ENCODE measurements at places on chromosomes 2 and 18.

DNA sequence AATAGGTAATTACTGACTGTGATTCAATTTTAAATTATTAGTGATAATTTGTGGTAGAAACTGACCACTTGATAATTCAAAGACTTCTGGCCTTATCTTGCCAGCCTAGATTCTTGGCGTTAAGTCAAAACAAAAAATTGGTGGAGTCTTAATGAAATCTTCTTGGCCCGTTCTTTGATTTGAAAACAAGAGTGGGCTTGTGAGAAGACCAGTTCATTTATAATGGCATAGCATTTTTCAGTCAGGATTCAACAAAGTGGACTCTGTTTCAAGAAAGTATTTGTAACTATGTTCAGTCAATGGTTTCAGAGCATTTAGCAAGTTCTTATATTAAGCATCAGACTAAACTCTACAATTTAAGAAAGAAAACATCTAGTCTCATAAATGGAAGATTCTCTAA is 26.0 kb downstream of the ITGA4 start:
- no peaks in the 10 kb centered on the region for H3K27me3 ChIP-seq
- no peak for DNase-seq
- no peak overlapping the region for H3K4me3 ChIP-seq
- no peak overlapping the region for H3K27ac ChIP-seq
- H3K4me1 ChIP-seq, result peaks cover 8% of the 10 kb centered on the region
- H3K36me3 ChIP-seq, result peaks cover 51% of the 10 kb centered on the region

- no peaks in the 10 kb centered on the region for H3K36me3 ChIP-seq
- H3K4me1 ChIP-seq, result peaks cover 10% of the 10 kb centered on the region
- no peak overlapping the region for H3K27ac ChIP-seq
- no peak for DNase-seq
- peaks cover 7% of the 10 kb centered on the region for H3K27me3 ChIP-seq
These were observed 25.8 kb upstream of the MAP3K20 start for GRCh38 chr2:173049831-173050230.

DNA sequence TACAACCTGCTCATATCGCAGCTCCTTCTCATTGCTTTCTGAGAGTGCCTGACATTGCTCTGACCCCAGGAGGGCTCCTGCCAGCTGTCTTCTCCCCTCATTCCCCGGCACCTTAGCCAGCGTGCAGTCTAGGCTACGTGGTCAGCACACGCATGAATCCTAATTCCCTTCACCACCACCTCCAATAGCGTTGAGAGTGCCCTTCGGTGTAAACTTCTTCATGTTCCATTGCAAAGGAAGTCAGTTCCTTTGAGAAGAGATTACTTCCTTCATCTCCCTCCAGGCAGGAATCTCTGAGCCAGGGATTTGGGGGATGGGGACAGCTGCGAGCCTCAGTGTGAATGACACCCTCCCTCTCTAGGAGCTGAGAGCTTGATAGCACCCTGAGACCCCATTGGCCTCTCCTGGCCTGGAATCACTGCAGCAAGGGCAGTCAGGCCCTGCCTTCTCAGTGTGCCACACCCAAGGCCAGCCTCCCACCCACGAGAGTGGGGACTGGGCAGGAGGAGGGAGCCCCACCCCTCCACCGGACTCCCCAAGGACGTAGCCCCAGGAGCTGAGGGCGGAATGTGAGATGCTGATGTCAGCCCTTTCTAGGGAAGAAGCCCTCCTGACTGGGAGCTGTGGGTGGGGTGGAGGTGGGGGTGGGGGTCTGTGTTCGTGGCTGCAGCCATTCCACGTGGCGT is 53.4 kb downstream of the SLC66A2 start:
- no peak for DNase-seq
- H3K27me3 ChIP-seq, result no peaks in the 10 kb centered on the region
- H3K4me3 ChIP-seq, result no peak overlapping the region
- H3K27ac ChIP-seq, result no peak overlapping the region
- no peaks in the 10 kb centered on the region for H3K4me1 ChIP-seq

GRCh38 chr2:240933048-240933965 is 27.2 kb downstream of the CROCC2 start:
- no peaks in the 10 kb centered on the region for H3K4me1 ChIP-seq
- H3K27ac ChIP-seq, result no peak overlapping the region
- no peak overlapping the region for H3K4me3 ChIP-seq
- H3K36me3 ChIP-seq, result no peaks in the 10 kb centered on the region

DNA sequence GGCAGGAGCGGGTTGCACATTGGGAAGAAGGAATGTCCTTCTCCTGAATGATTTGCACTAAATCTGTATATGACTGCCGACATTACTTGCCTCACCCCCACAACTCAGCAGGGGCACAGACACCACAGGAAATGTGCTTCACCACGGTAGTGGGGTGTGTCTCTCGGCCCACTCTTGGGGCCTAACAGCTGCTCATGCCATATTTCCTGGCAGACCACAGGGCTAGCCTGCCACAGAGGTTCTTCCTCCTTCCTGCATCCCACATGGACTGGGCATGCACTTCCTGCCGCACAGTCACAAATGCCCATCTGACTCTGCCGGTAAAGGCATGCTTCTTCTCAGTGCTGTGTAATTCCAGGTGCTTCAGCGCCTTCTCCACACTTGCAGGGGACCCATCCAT is 10.3 kb upstream of the PAPOLG start:
- no peak overlapping the region for H3K4me3 ChIP-seq
- peak overlapping the region; percentile 25 for H3K27ac ChIP-seq
- H3K36me3 ChIP-seq, result no peaks in the 10 kb centered on the region
- DNase-seq, result peak; percentile 31
- H3K27me3 ChIP-seq, result no peaks in the 10 kb centered on the region

DNA sequence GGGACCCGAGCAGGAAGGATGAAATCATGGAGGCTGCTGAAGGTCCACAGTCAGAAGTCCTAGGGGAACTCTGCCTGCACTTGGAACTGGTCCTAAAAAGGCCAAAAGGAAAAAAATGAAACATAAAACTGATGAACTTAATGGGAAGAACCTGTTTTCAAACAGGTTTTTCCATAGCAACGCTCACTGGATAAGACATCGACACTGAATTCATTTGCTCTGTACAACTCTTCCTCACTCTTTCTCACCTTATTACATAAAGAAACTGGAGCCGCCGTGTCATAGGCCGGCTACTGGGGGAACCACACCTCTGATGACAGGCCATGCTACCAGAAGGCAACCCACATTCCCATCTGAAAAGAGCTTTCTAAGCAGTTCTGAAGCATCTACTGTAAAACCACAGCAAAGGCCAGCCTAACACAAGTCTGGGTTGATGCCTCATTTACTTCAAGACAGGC is 83.6 kb downstream of the FARSB start:
- no peak overlapping the region for H3K4me3 ChIP-seq
- H3K27me3 ChIP-seq, result no peaks in the 10 kb centered on the region
- H3K27ac ChIP-seq, result no peak overlapping the region
- no peak for DNase-seq
- H3K4me1 ChIP-seq, result peaks cover 3% of the 10 kb centered on the region

DNA sequence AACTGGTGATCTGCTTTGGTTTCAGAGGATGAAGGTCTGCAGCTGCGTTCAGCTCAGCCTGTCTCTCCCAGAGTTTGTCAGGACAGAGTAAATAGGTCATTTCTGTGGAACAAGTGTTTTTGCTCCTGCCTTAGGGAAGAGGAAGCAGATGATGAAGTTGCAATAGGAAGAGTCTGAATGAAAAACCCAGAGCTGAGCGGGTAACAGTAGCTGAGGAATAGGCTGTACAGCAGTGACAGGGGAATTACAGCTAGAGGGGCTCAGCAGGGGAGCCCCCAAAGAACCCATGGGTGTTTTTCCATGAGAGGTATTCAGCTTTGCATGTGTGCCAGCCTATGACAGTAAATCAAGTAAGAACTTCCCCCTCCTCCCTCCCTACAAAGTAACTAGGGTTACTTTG is 10.3 kb upstream of the CYBRD1 start:
- no peaks in the 10 kb centered on the region for H3K36me3 ChIP-seq
- peaks cover 2% of the 10 kb centered on the region for H3K27me3 ChIP-seq
- H3K4me1 ChIP-seq, result peaks cover 4% of the 10 kb centered on the region
- no peak overlapping the region for H3K27ac ChIP-seq

DNA sequence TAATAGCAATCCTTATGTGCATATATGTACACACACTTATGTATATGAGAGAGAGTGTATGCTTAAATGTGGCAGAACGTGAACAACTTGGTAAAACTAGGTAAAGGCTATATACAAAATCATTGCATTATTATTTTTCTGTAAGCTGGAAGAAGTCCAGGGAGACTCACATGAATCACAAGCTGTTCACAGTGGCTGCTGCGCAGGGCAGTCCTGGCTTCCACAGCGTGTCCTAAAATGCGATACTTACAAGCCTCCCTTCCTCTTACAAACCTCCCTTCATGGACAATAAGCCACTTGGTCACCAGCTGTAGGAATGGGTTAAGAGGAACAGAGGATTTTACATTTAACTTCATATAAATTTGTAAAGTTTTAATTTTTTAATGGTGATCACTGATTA is 114.9 kb upstream of the AGAP1 start:
- H3K4me3 ChIP-seq, result no peak overlapping the region
- H3K4me1 ChIP-seq, result no peaks in the 10 kb centered on the region
- DNase-seq, result no peak
- H3K27ac ChIP-seq, result no peak overlapping the region
- H3K27me3 ChIP-seq, result peaks cover 17% of the 10 kb centered on the region
- no peaks in the 10 kb centered on the region for H3K36me3 ChIP-seq

- H3K36me3 ChIP-seq, result no peaks in the 10 kb centered on the region
- no peaks in the 10 kb centered on the region for H3K4me1 ChIP-seq
- no peak overlapping the region for H3K4me3 ChIP-seq
- no peak for DNase-seq
- no peak overlapping the region for H3K27ac ChIP-seq
- H3K27me3 ChIP-seq, result no peaks in the 10 kb centered on the region
These were observed 342.5 kb upstream of the NXPH2 start for GRCh38 chr2:139122711-139123158.

DNA sequence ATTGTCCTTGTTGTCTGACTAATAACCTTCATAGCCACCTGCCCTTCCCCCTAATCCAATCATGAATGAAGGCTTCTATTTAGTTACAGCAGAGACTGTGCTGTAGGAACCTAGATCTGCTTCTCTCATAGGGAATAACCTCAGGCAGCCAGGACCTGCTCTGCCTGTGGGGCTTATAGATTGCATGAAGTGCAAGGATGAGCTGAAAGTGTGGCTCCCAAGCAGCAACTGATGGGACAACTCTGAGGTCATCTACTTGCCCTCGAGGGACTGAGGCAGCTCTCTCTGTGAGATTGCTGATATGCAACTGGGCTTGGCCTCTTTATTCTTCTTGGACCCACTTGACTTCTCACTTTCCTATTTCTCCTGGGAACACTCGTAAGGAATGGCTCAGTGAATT is 23.8 kb upstream of the SLC38A11 start:
- H3K4me3 ChIP-seq, result no peak overlapping the region
- H3K4me1 ChIP-seq, result peaks cover 5% of the 10 kb centered on the region
- DNase-seq, result no peak
- no peak overlapping the region for H3K27ac ChIP-seq

DNA sequence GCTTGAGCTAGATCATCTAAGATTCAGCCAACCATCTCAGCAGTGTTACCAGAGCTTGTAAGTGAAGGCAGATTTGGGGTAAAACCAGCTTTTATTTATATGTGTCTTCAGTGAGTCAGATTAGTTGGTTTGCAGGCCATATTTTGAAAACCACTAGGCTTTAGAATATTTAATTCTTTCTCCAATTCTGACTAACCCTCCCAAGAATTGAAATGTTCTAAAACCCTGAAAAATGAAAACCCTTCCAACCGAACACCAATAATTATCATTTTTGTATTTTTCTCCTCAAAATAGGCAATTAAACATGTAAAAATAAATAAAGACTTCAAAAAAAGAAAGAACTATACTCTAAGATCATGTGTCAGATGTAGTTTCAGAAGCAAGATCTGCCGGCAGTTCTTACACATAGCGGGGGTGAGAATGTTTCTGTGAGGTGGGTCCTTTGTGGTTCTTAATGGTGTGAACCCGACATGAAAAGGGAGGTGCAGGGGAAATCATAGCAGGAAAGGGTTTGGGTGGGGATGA is 14.2 kb downstream of the PLEK start:
- peaks cover 51% of the 10 kb centered on the region for H3K4me1 ChIP-seq
- DNase-seq, result peak; percentile 72
- H3K27ac ChIP-seq, result peak overlapping the region; percentile 90
- H3K27me3 ChIP-seq, result peaks cover 8% of the 10 kb centered on the region
- peaks cover 6% of the 10 kb centered on the region for H3K36me3 ChIP-seq
- peak overlapping the region; percentile 26 for H3K4me3 ChIP-seq

DNA sequence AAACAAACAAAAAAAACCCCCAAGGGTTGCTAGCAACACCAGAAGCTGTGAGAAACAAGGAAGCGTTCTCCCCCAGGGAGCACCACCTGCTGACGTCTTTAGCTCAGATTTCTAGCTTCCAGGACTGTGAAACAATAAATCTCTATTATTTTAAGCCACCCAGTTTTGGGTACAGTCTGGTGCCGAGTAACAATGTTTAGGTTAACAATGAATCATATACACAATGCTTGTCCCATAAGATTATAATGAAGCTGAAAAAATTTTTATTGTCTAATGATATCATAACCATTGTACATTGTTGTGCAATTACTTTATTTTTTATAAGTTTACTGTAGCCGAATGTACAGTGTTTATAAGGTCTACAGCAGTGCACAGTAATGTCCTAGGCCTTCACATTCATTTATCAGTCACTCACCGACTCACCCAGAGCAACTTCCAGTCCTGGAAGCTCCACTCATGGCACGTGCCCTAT is 72.1 kb upstream of the CAB39 start:
- DNase-seq, result no peak
- no peak overlapping the region for H3K27ac ChIP-seq
- H3K4me1 ChIP-seq, result peaks cover 51% of the 10 kb centered on the region
- H3K27me3 ChIP-seq, result no peaks in the 10 kb centered on the region

DNA sequence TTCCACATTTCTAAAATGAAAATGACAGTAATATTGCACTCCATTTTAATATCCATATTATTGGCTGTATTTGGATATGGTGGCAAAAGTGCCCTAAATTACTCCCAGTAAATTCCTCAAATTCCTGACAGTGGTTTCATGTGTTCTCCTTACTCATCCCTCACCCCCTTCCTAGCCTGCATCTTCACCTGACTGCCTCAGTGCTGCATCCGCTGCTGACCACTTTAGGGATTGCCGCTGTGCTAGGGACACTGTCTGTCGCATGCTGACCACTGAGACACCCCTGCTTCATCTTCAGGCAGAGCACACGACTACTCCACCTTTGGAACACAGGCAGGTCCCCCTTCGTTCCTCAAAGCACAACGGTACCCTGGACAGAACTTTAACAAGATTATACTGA is 32.6 kb downstream of the DSEL start:
- H3K4me3 ChIP-seq, result no peak overlapping the region
- no peak overlapping the region for H3K27ac ChIP-seq
- DNase-seq, result no peak
- no peaks in the 10 kb centered on the region for H3K4me1 ChIP-seq
- H3K36me3 ChIP-seq, result no peaks in the 10 kb centered on the region

DNA sequence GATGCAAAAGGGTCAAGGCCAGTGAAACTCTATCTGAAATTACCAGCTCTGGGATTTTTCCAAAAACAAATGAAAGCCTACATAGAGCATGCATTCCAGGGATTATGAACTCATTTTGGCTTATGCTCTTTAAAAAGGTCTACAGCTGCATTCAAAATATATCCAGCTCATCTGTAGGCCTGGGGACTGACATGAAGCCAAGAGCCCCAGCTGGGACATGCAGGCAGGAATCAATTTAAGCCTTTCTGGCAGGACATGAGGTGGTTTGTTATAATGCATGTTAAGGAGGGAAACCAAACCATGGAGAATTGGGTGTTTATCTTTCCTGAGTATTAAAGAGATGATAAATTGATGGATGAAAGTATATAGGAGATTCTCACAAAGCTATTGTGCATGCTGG is 164.5 kb downstream of the RBM43 start:
- H3K4me1 ChIP-seq, result no peaks in the 10 kb centered on the region
- H3K27ac ChIP-seq, result no peak overlapping the region
- no peak overlapping the region for H3K4me3 ChIP-seq
- H3K36me3 ChIP-seq, result no peaks in the 10 kb centered on the region
- H3K27me3 ChIP-seq, result peaks cover 4% of the 10 kb centered on the region

- no peaks in the 10 kb centered on the region for H3K4me1 ChIP-seq
- H3K4me3 ChIP-seq, result no peak overlapping the region
- H3K27me3 ChIP-seq, result no peaks in the 10 kb centered on the region
- no peak overlapping the region for H3K27ac ChIP-seq
These were observed 11.5 kb upstream of the C2orf42 start for GRCh38 chr2:70202236-70202806.
